NCI-H2171 treated with DMSO at 0.1 percent for 48 hours (cell line): ENCODE measurements at places on chromosomes 12 and 14.

GRCh38 chr12:47268501-47269454, 189.0 kb upstream of the AMIGO2 start:
- no peak for DNase-seq

- DNase-seq, result no peak
Measured at GRCh38 chr12:69417741-69418167, 52.4 kb upstream of the FRS2 start.

DNA sequence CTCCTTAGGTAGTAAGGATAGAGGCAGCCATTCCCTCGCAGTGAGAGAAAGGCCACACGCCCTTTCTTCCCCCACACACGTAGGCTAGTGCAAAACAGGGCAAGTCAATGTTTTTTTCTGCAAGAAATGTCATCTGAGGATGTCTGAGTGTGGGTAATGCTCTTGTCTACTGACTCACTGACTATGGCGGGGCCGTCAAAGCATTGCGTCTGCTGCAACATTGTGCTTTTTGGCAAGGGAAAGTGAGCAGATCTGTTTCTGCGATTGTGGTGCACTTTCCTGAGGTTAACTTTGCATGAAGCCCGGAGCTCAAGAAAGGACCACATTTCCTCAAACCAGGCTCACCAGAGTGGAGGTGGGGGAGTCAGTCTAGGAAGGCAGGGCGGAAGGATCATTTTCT, 181.6 kb upstream of the GZMB start:
- no peak for DNase-seq

DNA sequence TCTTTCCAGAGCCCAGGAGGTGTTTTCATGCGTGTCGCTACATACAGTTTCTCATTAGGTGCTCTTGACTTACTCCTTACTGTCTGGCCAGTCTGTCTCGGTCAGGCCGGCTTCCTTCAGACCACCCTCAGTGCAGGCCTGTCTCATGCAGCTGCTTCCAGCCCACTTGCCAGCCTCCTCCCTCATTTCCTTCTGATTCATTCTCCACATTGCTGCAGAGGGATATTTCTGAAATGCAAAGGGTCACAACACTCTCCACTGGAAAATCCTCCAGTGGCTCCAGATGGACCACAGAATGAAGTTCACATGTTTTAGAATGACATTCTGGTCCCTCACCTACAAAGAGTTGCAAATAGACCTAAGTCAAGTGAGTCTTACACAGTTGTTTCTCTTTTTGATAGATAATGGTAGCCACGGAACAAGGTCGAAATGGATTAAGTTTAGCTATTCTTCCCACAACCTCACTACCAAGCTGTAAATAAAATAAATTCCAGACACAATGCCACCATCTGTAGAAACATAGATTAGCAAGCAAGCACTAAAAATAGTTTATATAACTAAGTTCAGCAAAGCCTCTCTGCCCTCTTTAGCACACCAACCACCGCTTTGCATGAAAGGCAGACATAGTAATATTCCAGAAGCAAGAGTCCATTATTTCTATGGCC, 146.9 kb downstream of the ESR2 start:
- no peak for DNase-seq

DNA sequence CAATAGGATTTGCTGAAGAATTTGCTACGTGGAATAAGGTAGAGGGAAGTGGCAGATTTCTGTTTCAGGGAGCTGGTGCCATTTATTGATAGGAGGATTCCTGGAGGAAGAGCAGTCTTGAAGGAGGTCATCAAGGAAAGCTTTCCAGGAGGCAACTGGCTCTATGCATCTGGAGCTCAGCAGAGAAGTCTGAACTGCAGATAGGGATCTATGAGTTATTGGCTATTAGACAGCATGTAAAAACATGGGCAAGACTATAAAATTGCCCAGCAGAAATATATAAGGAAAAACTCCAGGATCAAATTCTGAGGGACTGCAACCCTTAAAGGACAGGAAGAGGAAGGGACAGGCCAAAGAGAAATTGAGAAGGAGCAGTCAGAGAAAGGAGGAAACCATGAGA, 8.9 kb upstream of the RAP1B start:
- DNase-seq, result no peak

DNA sequence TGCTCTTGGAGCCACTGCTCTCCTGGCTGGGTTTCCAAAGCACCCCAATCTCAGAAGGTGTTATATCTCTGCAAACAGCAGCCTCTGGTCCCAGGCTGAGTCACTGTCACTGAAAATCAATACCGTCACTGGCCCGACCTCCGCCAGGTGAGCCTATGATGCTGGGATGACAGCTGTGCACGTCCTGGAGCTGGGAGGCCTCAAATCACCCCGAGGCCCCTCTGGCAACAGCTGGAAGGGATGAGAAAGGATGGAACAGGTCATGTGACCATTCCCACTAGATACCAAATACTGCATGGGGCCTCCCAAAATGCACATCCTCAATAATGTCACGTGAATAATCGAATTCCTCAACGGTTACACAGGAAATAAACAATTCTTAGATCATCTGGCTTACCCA, 190.8 kb downstream of the TTC7B start:
- DNase-seq, result peak; percentile 100
